Progenitor cell of endocrine pancreas (in vitro differentiated cells): ENCODE measurements at places on chromosomes 13 and 19. TPM values are rescaled to one million over a fixed set of nuclear protein-coding genes. Genes with fewer than 3 reads are reported as not detected.

GRCh38 chr13:113918580-113918979 lies 54.7 kb upstream of the GAS6 start:
- DNase-seq = no peak

GRCh38 chr19:14189415-14189814 lies 16.6 kb downstream of the ADGRL1 start:
- DNase-seq = no peak

GRCh38 chr13:74129500-74130191 lies 4.6 kb downstream of the KLF12 start:
- DNase-seq = no peak

The DACT3 gene
- total RNA-seq = 2.6 and 3.1 TPM in 2 replicates

The LSM7 gene
- 126 and 139 TPM in 2 replicates for total RNA-seq

GRCh38 chr19:44747739-44748425 lies 626 bp upstream of the BCL3 start:
- DNase-seq = no peak
